GM18507 (cell line): ENCODE measurements at places on chromosomes 6 and 20.
A peak's percentile ranks its signal among the peaks of the same experiment; 100 is the strongest.

GRCh38 chr6:33744001-33744848, 2.5 kb downstream of the IP6K3 start:
- DNase-seq = peak; percentile 65

DNA sequence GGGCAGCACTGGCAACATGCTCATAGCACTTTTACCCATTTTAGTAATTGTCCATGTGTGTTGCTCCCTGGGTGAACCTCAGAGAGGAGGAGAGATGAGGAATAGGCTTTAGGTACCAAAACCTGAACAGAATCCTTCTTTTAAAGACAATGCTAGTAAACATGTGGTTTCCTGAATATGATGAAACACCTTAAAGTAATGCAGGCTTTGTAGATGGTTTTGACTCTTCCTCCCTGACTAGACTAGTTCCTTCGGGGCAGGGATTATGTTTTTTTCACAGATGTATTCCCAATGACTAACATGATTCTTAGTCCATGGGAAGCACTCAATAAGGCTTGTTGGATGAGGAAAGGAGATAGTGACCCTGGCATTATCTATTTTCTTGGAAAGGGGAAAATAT, 367.6 kb upstream of the JAG1 start:
- DNase-seq = no peak

GRCh38 chr6:138588805-138589434, 89.6 kb upstream of the NHSL1 start:
- DNase-seq = peak; percentile 29

DNA sequence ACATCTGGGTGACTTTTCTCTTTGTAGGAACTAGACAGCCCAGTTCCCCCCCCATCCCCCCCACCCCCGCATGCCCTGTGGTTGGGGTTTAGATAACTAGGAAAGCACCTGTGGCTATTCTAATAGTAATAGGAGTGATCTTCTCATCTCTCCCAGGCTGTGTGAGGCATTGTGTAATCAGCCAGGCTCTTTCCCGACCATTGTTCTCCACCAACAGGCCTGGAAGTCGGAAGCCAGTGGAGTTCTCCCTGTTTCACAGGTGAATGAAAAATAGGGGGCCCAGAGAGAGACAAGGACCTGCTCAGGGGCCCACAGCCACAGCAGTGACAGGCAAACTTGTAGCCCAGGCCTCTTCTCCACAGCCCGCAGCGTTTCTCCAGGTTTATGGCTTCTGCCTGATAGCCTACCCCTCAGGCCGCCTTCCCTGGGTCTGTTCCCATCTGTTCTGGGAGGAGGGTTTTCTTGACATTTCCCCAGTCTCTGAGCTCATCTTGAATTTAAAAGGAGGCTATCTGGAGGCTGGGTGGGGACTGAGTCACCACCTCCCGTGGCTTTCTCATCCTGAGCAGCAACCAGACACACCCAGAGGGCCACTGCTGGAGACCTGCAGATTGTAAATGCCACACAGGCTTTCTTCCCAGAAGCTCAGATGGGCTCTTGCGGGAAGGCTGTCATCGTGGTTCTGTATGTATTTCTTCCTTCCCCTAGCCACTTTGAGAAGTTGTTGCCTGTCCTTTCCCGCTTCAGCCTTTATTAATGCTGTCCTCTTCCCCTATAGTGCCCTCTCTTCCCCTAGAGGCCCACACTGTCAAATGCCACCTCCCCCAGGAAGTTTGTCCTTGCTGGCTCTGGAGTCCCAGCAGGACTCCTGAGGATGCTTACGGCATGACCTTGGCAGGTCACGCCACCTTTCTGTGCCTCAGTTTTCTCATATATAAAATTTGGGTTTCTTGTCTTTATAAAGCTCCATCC, 75.9 kb upstream of the MYL9 start:
- DNase-seq = no peak

DNA sequence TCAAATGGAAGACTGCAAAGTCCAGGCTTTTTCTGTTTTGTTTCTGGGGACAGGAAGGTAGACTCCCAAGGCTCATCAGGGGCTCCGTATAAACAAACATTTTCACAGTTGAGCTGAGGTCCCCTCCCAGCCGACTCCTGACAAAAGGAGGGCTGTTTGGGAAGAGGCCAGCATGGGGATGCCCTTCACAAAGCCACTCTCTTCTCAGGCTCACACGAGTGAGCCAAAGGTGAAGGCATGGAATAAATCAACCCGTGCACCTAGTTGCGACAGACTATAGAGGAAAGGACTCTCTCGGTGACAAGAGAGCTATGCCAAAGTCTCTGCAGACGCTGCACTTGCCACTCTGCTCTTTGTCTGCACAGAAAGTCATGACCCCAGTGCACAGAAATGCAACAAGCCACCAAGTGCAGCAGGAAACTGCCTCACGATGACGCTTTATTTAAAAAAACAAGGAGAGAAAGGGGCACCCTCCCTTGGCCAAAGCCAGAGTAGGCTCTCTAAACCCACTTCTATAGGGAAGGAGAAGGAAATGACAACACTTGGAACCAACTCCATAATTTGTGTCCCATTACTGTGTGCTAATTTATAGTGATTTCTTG, 21.0 kb downstream of the JAG1 start:
- DNase-seq = no peak

- no peak for DNase-seq
Measured at GRCh38 chr6:148857798-148858390, 111.1 kb downstream of the UST start.

DNA sequence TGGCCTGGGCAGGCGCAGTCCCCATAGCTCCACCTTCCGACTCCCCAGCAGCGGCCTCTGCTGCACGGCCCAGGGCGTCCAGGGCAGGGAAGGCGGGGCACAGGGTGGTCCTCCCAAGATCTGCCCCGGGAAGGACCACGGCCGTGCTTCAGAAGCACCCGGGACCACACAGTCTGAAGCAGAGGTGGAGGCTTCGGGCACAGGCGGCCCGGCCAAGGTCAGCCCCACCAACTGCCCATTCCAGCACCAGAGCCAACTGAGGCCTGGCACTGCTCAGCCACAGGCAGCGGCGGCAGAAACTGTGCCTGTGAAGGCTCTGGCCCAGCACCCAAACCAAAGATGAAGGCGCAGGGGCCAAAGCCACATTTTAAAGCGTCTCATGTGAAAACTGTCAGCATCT, 20.6 kb downstream of the KCNQ2 start:
- no peak for DNase-seq

- DNase-seq = no peak
Measured at GRCh38 chr6:51928320-51928719, 159.1 kb downstream of the PKHD1 start.

- peak; percentile 8 for DNase-seq
Measured at GRCh38 chr6:135423649-135424128, 73.9 kb downstream of the AHI1 start.

- no peak for DNase-seq
Measured at GRCh38 chr6:46014511-46015118, 1.0 kb downstream of the CLIC5 start.
